Neural crest cell (in vitro differentiated cells): ENCODE measurements at places on chromosomes 3 and 15. TPM values are rescaled to one million over a fixed set of nuclear protein-coding genes. Genes with fewer than 3 reads are reported as not detected.

- DNase-seq = no peak
- no peaks in the 10 kb centered on the region for H3K27me3 ChIP-seq
- H3K4me1 ChIP-seq = peaks cover 11% of the 10 kb centered on the region
- H3K4me3 ChIP-seq = no peak overlapping the region
- H3K27ac ChIP-seq = peak overlapping the region; percentile 19
- peaks cover 21% of the 10 kb centered on the region for H3K36me3 ChIP-seq
Observed at GRCh38 chr3:152374262-152374990, 105.7 kb downstream of the MBNL1 start.

GRCh38 chr3:66428733-66429132 is 72.1 kb downstream of the LRIG1 start:
- peak overlapping the region; percentile 20 for H3K4me3 ChIP-seq
- peaks cover 86% of the 10 kb centered on the region for H3K4me1 ChIP-seq
- DNase-seq = no peak

- no peak overlapping the region for H3K27ac ChIP-seq
- peaks cover 6% of the 10 kb centered on the region for H3K27me3 ChIP-seq
- peaks cover 33% of the 10 kb centered on the region for H3K4me1 ChIP-seq
- no peaks in the 10 kb centered on the region for H3K36me3 ChIP-seq
- no peak overlapping the region for H3K4me3 ChIP-seq
Observed at GRCh38 chr15:33201491-33202231, 7.1 kb upstream of the FMN1 start.

- peaks cover 4% of the 10 kb centered on the region for H3K4me1 ChIP-seq
- H3K27ac ChIP-seq = no peak overlapping the region
- peaks cover 3% of the 10 kb centered on the region for H3K36me3 ChIP-seq
- H3K27me3 ChIP-seq = no peaks in the 10 kb centered on the region
Observed at GRCh38 chr3:45665101-45665572, 24.1 kb upstream of the SACM1L start.

GRCh38 chr3:183265157-183265642 is 12.1 kb downstream of the B3GNT5 start:
- H3K27ac ChIP-seq = no peak overlapping the region
- H3K4me1 ChIP-seq = peaks cover 13% of the 10 kb centered on the region
- H3K4me3 ChIP-seq = no peak overlapping the region

DNA sequence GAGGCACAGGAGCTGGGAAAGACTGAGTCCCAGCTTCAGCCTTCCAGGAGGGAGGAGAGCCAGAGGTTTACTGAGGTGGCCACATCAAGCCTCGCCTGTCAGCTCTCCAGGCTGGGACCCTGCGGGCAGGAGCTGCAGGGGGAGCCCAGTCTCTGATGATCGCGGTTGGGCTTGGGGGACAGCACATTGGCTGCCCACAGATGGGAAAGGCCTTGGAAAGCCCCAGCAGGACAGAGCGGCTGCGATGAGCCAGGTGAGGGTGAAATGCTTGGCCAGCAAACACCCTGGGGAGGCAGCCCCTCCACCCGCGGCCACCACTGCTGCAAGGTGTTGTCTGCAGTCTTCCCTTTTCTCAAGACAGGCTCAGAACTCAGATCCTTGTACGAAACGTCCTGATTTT is 31.2 kb downstream of the SEC61A1 start:
- peaks cover 10% of the 10 kb centered on the region for H3K36me3 ChIP-seq
- no peak overlapping the region for H3K4me3 ChIP-seq
- no peak for DNase-seq
- no peak overlapping the region for H3K27ac ChIP-seq
- H3K27me3 ChIP-seq = peaks cover 2% of the 10 kb centered on the region
- H3K4me1 ChIP-seq = no peaks in the 10 kb centered on the region

- H3K4me3 ChIP-seq = no peak overlapping the region
- no peak overlapping the region for H3K27ac ChIP-seq
- H3K27me3 ChIP-seq = no peaks in the 10 kb centered on the region
Observed at GRCh38 chr15:92189166-92189565, 204.5 kb upstream of the ST8SIA2 start.

DNA sequence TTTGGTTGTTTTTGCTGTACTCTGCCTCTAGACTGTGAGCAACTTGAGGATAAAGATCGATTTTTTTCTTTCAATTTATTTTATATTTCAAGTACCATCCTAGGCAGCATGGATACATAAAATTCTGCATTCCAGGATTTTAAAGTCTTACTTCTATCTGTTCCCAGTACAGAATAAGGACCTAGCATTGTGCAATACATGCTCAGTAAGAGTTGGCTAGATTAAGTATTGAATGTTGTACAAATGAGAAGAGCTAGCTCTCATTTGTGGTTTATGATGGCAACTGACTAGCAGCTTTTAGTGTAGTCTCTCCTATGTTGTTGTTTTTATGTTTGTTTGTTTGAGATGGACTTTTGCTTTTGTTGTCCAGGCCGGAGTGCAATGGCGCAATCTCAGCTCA is 222.7 kb downstream of the TP63 start:
- H3K27me3 ChIP-seq = no peaks in the 10 kb centered on the region
- no peak overlapping the region for H3K27ac ChIP-seq
- H3K36me3 ChIP-seq = no peaks in the 10 kb centered on the region
- DNase-seq = no peak

DNA sequence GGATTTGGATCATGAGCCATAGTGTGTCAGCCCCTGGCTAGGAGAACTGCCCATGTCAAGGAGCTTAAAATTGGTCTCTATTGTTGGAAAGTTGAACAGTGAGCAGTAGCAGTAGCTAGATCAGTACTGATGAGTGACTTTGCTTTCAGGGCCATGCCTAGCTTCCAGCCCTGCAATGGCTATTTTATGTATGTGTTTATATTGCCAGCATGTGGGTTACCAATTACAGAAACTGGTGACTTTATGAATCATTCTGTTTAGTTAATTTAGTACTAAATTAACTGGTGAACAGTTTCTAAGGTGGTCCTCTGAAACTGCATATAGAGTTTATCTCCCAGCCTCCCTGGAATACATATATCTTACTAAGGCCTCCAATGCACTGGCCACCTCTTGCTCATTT is 908.1 kb upstream of the ALCAM start:
- H3K4me3 ChIP-seq = no peak overlapping the region
- no peak for DNase-seq
- H3K27ac ChIP-seq = no peak overlapping the region
- H3K4me1 ChIP-seq = no peaks in the 10 kb centered on the region
- no peaks in the 10 kb centered on the region for H3K27me3 ChIP-seq
- H3K36me3 ChIP-seq = no peaks in the 10 kb centered on the region

- no peaks in the 10 kb centered on the region for H3K4me1 ChIP-seq
- no peak overlapping the region for H3K4me3 ChIP-seq
- H3K27ac ChIP-seq = no peak overlapping the region
- no peaks in the 10 kb centered on the region for H3K27me3 ChIP-seq
Observed at GRCh38 chr15:39564972-39565665, 15.8 kb upstream of the THBS1 start.

DNA sequence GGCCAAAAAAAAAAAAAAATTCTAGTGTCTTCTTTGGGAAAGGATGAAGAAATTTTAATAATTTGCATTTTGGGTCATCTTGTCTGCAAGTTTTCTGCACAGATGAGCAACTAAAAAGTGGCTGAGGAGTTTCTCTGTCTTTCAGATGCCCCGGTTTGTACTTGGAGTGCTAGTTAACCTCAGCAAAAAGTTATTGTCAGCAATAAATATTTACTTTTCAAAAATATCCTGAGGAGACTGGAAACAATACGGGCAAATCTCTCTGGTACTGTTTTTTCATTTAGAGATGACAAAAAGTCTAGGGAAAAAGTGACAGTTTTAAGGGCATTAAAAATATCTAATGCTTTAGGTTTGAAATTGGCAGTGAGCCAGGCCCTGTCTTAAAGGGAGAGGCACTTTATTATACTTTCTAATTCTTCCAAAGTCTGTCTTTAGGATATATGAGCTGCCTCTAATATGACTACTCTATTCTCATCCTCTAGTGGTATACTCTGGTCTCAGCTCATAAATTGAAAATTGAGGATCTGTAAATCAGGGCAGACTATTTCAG is 436.0 kb upstream of the NR2F2 start:
- H3K4me3 ChIP-seq = no peak overlapping the region
- H3K27me3 ChIP-seq = no peaks in the 10 kb centered on the region
- peak overlapping the region; percentile 57 for H3K27ac ChIP-seq
- DNase-seq = no peak
- H3K4me1 ChIP-seq = peaks cover 20% of the 10 kb centered on the region

The PRKCI gene
- 33.4 and 40.9 TPM in 2 replicates for total RNA-seq

The CTXND1 gene
- 1.3 TPM in 2 replicates for total RNA-seq

The GABRG3 gene
- 4.5 and 5.2 TPM in 2 replicates for total RNA-seq

GRCh38 chr15:93070551-93071296 is 18.3 kb downstream of the RGMA start:
- peaks cover 83% of the 10 kb centered on the region for H3K4me1 ChIP-seq
- peaks cover 33% of the 10 kb centered on the region for H3K36me3 ChIP-seq
- peak overlapping the region; percentile 91 for H3K27ac ChIP-seq
- H3K27me3 ChIP-seq = peaks cover 21% of the 10 kb centered on the region

GRCh38 chr3:119604878-119605277 is 7.2 kb downstream of the PLA1A start:
- no peak overlapping the region for H3K27ac ChIP-seq
- no peaks in the 10 kb centered on the region for H3K27me3 ChIP-seq
- H3K4me1 ChIP-seq = peaks cover 4% of the 10 kb centered on the region
- H3K4me3 ChIP-seq = no peak overlapping the region

DNA sequence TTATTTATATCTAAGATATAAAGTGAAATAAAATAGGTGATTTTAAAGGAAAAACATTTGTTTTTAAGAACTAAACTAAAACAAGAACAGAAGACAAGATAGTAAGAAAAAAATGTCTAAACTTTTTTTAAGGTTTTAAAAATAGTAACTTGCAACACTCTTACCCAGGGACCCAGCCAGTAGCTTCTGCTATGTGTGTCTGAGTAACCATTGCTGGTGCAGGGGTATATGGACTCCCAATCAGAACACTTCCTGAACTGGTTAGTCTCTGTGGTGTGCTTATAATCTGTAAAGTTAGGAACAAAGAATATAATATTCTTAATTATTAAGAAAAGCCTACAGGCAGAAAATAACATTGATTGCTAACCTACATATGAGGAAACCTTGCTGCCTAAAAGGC is 118.4 kb downstream of the ATP1B3 start:
- DNase-seq = no peak
- H3K27ac ChIP-seq = no peak overlapping the region
- H3K27me3 ChIP-seq = no peaks in the 10 kb centered on the region
- H3K4me3 ChIP-seq = no peak overlapping the region

The PLIN1 gene
- total RNA-seq = 0.56 and 0.73 TPM in 2 replicates

DNA sequence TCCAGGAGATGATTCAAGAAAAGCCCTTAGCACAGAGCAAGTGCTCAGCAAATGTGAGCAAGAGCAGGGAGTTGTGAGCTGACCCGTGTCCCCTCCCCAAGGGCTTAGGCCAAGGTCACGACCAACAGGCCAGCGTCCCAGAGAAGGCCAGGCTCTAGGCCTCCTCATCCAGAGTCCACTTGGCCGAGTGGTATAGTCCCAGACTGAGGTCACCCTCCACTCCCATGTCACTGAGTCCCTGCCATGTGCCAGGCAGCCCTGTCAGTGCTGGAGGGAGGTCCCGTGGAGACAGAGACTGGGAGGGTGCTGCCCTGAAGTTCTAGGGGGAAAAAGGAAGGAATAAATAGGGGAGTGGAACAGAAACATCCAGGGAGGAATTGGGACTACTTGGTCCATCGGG is 44.0 kb downstream of the TPRA1 start:
- H3K36me3 ChIP-seq = no peaks in the 10 kb centered on the region
- DNase-seq = no peak
- peak overlapping the region; percentile 66 for H3K4me3 ChIP-seq
- H3K27ac ChIP-seq = no peak overlapping the region

DNA sequence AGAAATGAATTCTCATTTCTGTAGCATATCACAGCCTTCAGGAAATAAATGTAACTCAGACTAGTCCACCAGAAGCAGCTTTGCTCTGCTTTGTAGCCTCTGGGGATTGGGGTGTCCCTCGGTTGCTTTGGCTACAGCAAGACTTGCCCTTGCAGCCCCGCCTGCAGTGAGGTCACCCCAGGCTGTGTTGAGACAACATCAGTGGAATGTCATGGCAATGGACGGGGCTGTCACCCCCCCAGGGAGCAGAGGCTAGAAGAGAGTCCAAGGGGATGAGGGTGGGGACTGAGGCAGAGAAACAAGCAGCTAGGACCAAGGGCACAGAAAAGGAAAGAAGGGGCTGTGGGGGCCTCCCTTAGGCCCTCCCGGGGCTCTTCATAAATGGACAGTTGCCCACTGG is 854 bp downstream of the CLEC3B start:
- H3K27ac ChIP-seq = peak overlapping the region; percentile 81
- H3K36me3 ChIP-seq = no peaks in the 10 kb centered on the region
- DNase-seq = no peak
- peaks cover 9% of the 10 kb centered on the region for H3K4me1 ChIP-seq
- H3K4me3 ChIP-seq = no peak overlapping the region

The GOLGA6B gene
- not detected in 2 replicates for total RNA-seq

GRCh38 chr3:18630295-18630694 is 205.2 kb upstream of the SATB1 start:
- H3K27ac ChIP-seq = no peak overlapping the region
- H3K36me3 ChIP-seq = no peaks in the 10 kb centered on the region
